ENCODE measurements at places on chromosomes 4 and X.

- DNase-seq, result no peak
These were observed 42.5 kb downstream of the ADD1 start for GRCh38 chr4:2886161-2886560.

DNA sequence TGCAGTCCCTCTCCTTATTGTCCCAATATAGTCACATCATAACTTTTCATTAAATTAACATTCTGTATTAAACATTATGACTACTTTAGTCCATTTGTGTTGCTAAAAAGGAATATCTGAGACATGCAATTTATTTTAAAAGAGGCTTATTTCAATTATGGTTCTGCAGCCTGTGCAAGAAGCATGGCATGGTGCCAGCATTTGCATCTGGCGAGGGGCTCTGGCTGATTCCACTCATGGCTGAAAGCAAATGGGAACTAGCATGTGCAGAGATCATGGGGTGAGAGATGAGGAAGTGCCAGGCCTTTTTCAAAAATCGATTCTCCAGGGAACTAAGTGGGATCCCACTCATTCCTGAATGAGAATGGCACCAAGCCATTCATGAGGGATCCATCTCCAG lies 476.3 kb upstream of the RPS6KA3 start:
- DNase-seq, result no peak

DNA sequence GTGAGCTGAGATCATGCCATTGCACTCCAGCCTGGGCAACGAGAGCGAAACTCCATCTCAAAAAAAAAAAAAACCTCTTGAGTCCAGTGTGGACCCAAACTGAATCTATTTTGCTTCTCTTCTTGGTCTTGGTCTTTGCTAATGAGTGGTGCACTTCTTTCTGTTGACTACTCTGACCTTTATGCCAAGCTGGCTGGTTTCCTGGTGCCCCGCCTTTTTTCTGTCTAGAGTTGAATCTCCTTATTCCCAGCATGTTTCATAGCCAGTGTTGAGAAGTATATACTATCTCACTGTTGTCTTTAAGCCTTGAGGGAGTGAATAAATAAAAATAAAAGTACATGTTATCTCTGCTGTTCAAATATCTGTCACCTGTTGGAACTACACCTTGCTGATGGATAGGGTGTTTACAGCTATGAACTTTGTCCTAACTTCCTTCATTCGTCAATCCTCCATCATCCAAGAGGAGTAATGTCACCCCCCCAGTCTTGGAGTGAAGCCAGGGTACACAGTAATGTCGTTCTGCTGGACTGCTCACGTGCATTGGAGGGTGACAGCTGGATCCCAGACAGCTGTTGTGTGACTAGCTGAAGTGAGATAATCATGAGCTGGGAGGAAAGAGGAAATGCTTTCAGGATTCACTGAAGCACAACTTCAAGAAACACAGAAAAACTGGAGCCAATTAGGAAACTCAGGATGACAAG lies 99.3 kb upstream of the PRKG2 start:
- no peak for DNase-seq

DNA sequence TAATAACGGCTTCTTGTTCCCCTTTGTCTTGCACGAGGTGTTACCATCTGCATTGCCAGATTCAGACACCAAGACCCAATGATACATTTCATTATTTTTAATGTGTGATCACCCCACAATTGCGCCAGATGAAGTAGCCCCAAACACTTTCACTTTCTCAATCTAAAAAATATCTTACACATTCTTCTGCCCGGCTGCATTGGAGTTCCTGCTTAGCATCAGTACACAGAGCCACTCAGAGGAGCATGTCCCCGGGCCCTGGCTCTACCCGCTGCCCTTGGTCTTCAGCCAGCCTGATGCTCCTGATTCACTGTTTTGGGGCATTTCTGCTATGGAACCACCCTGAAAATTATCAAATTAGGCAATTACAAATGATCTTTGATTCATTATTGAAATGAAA lies 66.0 kb upstream of the TENM3 start:
- DNase-seq, result no peak

DNA sequence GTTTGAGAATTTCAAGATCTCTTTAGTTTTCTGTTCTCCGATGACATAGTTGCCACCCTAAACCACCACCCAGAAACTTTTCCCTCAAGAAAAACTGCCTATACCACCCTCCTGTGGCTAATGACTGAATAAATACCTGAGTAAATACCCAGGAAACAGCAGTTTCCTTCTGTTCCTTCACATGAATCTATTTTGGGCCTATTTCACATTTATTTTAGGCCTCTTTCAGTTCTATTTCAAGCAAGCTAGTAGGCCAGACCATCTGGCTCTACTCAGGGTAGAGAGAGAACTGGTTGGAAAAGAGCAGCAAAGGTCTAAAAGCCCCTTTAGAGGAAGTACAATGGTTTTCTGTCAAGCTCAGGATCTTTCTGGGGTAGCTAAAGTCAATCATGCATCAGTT lies 23.4 kb downstream of the ARHGEF9 start:
- no peak for DNase-seq

DNA sequence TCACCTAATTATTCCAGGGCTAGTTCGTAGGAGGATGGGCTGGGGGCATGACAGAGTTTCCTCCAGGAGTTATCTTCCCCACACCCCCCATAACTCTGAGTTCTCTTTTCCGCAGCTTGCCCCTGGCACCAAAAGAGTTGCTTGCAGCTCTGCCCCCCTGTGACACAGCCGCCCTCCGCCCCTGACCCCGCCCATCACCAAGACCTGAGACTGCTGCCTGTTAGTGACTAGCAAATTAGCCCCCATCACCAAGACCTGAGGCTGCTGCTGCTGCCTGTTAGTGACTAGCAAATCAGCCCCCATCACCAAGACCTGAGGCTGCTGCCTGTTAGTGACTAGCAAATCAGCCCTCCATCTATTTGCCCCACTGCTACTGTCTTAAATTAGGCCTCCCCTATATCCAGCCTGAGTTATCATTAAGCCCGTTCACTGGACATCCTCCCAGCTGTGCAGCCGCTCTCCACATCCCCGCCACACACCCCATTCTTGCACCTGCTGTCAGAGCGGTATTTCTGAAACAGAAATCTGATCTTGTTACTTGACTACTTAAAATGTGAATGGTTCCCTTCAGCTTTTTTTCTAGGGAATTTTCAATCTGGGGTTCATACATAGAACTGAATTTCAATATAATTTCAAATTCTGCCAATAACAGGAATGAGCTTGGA lies 1.5 kb upstream of the PAPSS1 start:
- peak; percentile 28 for DNase-seq

GRCh38 chr4:53147711-53148110 lies 218.2 kb downstream of the SCFD2 start:
- DNase-seq, result no peak

- DNase-seq, result no peak
These were observed 104.5 kb upstream of the LNX1 start for GRCh38 chr4:53695540-53696463.

- no peak for DNase-seq
These were observed 457.5 kb upstream of the GNPDA2 start for GRCh38 chr4:45183905-45184304.

- DNase-seq, result no peak
These were observed 62.4 kb upstream of the UGT2B15 start for GRCh38 chr4:68732653-68733466.
